ENCODE measurements at places on chromosomes 1 and 21.

DNA sequence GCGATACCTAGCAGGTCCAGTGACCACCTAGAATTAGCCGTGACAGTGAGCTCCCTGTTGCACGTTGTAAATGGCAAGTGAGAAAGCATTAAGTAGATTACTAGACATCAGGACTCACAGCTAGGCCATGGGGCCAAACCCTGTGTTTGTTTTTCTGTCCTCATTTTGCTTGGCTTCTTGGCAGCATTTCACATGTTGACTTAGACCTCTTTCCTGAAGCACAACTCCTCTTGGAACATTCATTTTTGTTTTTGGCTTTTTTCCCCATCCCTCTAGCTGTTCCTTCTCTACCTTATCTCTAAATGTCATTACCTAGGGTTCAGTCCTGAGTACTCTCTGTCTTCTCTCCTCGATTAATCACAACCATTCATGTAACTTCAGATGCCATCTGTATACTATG lies 16.9 kb upstream of the PTPN14 start:
- no peak for DNase-seq

- no peak for DNase-seq
Measured at GRCh38 chr1:29380532-29380931, 144.2 kb downstream of the PTPRU start.

- DNase-seq = peak; percentile 29
Measured at GRCh38 chr1:17671314-17671705, 83.8 kb upstream of the ACTL8 start.

DNA sequence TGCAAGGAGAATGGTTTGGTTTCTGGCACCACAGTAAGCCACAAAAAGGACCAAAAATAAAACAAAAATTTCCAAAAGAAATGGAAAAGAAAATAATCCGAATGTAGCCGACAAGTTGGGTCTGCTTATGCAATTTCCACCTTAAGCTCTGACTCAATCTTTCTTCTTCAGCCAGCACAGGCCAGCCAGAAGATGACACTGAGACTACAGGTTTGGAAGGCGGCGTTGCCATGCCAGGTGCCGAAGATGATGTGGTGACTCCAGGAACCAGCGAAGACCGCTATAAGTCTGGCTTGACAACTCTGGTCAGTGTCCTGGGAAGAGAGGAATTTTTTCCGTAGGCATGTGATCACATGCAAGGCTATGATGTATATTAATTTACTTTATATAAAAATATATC lies 23.4 kb downstream of the PDPN start:
- no peak for DNase-seq

DNA sequence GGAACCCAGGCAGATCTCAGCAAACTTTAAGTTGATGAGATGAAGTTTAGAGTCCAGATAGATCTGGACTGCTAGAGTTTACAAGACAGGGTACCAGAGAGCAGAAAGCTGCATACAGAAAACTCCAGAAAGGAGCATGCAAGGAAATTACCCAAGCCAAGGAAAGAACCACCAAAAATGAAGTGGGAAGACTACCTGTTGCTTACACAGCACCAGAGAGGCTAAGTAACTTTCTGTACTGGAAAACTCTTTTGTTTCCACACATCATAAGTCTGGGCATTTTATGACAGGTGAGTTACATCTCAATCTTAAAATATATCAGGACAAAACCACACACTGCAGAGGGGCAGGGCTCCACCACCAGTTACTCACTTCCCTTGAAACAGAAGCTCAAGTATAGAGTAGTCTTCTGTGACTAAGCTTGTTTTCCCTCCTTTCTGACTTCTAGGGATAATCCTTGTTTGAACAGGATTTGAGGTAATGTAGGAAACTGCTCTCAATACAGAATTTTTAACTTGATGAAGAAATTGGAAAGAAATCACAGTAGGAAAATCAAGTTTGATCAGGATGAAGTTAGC lies 17.4 kb upstream of the GJA9 start:
- DNase-seq = no peak

- no peak for DNase-seq
Measured at GRCh38 chr1:21260405-21261125, 29.7 kb downstream of the ECE1 start.

- peak; percentile 80 for DNase-seq
Measured at GRCh38 chr1:168085401-168085872, 51.3 kb downstream of the GPR161 start.

- DNase-seq = no peak
Measured at GRCh38 chr1:229141271-229141670, 129.6 kb upstream of the RAB4A start.

DNA sequence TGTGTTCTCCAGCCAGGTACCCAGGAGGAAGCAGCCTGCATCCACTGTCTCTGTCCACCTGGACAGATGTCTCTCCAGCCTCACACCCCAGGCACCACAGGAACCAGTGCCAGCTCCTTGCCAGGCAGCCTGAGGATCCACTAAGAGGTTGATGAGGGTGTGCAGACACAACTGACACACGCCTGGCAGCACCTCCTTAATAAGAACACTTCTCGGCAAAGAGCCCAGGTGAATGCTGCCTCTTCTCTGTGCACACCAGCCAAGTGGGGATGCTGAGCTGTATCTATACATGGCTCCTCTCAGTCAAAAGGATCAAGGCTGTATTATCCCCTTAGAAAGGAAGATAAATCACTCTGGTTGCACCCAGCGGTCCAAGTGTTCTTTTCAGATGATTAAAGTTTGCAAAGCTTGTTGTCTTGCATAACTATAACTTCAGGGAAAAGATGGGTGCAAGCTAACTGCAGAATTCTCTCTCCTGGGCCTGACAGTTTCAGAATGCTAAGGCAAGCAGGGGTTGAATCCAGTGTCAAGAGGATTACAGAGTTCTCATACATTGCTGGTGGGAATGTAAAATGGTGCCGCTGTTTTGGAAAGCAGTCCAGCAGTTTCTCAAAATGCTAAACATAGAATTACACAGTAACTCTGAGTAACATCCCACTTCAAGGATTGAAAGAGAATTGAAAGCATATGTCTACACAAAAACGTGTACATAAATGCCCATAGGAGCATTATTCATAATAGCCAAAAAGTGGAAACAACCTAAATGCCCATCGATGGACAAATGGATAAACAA lies 3.7 kb upstream of the CAPN8 start:
- no peak for DNase-seq

GRCh38 chr1:65769636-65770035 lies 23.1 kb upstream of the PDE4B start:
- DNase-seq = no peak

GRCh38 chr1:163914785-163915413 lies 593.1 kb downstream of the NUF2 start:
- no peak for DNase-seq
